Activated CD4-positive, alpha-beta memory T cell treated with anti-CD3 and anti-CD28 coated beads for 36 hours (primary cell): ENCODE measurements at places on chromosomes 7 and 10. TPM values are rescaled to one million over a fixed set of nuclear protein-coding genes. Genes with fewer than 3 reads are reported as not detected.

Gene SPDYE6
- total RNA-seq = not detected

Gene ZNF485
- 4.1 TPM for total RNA-seq

Gene C10orf143
- total RNA-seq = 2.5 TPM

Gene FAM171A1
- 3.3 TPM for total RNA-seq

GRCh38 chr7:130961128-130961601, 227.2 kb upstream of the KLF14 start:
- H3K4me1 ChIP-seq = peaks cover 43% of the 10 kb centered on the region
- H3K4me3 ChIP-seq = peak overlapping the region; percentile 84
- H3K27me3 ChIP-seq = peaks cover 6% of the 10 kb centered on the region
- peak; percentile 93 for DNase-seq

DNA sequence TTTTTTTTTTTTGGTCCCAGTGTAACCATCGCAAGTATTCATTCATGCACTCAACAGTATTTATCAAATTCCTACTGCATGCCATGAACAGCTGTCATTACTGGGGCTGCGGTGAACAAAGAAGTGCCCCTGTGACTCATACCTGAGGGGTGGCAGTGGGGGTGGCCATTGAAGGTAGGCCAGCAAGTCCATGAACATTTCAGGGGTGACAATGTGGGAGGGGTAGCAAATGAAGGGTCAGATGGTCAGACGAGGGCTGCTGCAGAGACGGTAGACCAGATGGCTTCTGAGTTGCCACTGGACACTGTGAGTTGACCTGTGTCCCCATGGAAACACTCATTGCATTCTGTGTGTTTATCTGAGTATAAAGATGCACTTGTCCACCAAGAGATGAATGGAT, 92.5 kb upstream of the PITRM1 start:
- H3K27me3 ChIP-seq = peaks cover 16% of the 10 kb centered on the region
- H3K4me1 ChIP-seq = peaks cover 2% of the 10 kb centered on the region
- H3K36me3 ChIP-seq = no peaks in the 10 kb centered on the region
- DNase-seq = no peak
- no peak overlapping the region for H3K4me3 ChIP-seq
- no peak overlapping the region for H3K27ac ChIP-seq

DNA sequence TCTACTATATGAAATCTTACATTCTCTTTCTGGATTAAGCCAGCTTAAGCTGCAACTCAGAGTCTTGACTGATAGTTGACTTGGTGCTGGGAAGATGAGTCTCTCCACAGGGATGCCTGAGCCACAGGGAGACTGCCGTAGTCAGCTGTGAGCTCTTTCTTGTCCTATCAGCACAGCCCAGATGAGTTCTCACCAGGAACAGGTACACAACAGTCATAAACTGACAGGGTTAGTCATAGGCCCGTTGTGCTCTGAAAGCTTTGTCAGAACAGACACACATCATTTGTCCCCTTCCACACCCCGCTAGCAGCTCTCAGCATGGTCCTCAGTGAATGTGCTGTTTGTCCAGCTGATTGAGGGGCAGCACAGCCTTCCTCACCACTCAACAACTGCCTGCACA, 221.6 kb downstream of the RPS24 start:
- H3K27me3 ChIP-seq = no peaks in the 10 kb centered on the region
- H3K36me3 ChIP-seq = no peaks in the 10 kb centered on the region
- no peak overlapping the region for H3K4me3 ChIP-seq

DNA sequence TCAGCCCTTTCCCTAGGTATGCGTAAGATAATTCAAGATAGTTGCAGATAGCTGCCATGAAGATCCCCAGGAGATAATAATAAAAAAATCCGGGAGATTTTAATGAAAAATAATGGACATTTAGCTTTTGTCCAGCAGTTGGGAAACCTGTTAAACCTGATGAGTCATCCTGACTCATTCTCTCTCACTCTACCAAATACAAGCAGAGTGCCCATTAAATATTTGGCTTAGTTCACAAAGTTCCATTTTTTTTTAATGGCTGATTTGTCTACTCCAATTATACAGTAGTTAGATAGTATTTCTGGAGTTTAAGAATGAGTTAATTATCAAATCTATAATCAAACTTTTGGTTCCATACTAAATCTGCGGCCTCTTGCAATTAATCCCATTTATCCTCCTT, 2.1 kb upstream of the SHTN1 start:
- H3K36me3 ChIP-seq = no peaks in the 10 kb centered on the region
- no peak overlapping the region for H3K4me3 ChIP-seq
- peaks cover 26% of the 10 kb centered on the region for H3K27me3 ChIP-seq
- no peak overlapping the region for H3K27ac ChIP-seq
- no peaks in the 10 kb centered on the region for H3K4me1 ChIP-seq
- DNase-seq = no peak

GRCh38 chr10:117647306-117647705, 104.8 kb downstream of the EMX2 start:
- H3K36me3 ChIP-seq = no peaks in the 10 kb centered on the region
- no peak overlapping the region for H3K4me3 ChIP-seq

GRCh38 chr10:7819121-7819460, 786 bp downstream of the TAF3 start:
- H3K4me1 ChIP-seq = peaks cover 36% of the 10 kb centered on the region
- peak overlapping the region; percentile 98 for H3K4me3 ChIP-seq
- DNase-seq = peak; percentile 58
- H3K27me3 ChIP-seq = peaks cover 2% of the 10 kb centered on the region
- peak overlapping the region; percentile 70 for H3K27ac ChIP-seq

- no peak for DNase-seq
- H3K27me3 ChIP-seq = no peaks in the 10 kb centered on the region
- peaks cover 11% of the 10 kb centered on the region for H3K4me1 ChIP-seq
- peaks cover 28% of the 10 kb centered on the region for H3K36me3 ChIP-seq
- H3K27ac ChIP-seq = no peak overlapping the region
- H3K4me3 ChIP-seq = no peak overlapping the region
These were observed 5.9 kb downstream of the MGMT start for GRCh38 chr10:129472696-129473555.

- H3K36me3 ChIP-seq = no peaks in the 10 kb centered on the region
- H3K27me3 ChIP-seq = peaks cover 2% of the 10 kb centered on the region
- no peak overlapping the region for H3K27ac ChIP-seq
- peaks cover 54% of the 10 kb centered on the region for H3K4me1 ChIP-seq
- no peak for DNase-seq
These were observed 131.4 kb upstream of the MDFIC start for GRCh38 chr7:114790521-114790920.

DNA sequence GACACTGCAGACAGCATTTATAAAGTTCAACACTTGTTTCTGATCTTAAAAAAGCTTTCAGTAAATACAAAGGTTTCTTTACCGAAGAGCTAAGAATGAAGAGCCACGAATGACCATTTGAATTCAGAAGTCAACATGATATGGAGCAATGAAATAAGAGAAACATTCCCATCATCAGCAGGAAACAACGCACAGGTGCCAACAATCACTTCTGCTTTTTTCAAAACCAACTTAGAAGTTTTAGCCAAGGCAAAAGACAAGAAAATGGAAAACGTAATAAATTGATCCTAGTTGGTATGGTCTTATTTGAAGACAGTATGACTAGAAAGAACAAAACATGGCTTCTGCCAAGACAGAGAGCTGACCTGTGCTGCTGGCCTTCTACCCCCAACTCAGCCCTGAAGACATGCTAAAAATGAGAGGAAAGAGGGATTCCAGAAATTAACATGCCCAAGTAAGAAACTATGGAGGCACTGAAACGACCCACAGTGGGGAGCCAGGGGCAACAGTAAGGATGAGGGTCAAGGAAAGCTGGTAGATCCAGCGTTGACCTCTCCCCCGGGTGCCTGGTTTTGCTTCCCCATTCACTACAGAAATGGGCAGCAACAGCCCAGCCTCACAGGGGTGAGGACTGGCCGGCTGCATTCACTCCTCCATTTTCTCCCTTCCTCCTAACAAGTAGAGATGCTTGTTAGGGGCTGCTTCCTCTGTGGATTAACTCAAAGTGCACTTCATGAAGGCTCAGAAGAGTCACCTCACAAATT, 30.1 kb downstream of the VPS41 start:
- no peaks in the 10 kb centered on the region for H3K27me3 ChIP-seq
- H3K36me3 ChIP-seq = peaks cover 20% of the 10 kb centered on the region
- peaks cover 41% of the 10 kb centered on the region for H3K4me1 ChIP-seq
- H3K27ac ChIP-seq = no peak overlapping the region
- H3K4me3 ChIP-seq = no peak overlapping the region

DNA sequence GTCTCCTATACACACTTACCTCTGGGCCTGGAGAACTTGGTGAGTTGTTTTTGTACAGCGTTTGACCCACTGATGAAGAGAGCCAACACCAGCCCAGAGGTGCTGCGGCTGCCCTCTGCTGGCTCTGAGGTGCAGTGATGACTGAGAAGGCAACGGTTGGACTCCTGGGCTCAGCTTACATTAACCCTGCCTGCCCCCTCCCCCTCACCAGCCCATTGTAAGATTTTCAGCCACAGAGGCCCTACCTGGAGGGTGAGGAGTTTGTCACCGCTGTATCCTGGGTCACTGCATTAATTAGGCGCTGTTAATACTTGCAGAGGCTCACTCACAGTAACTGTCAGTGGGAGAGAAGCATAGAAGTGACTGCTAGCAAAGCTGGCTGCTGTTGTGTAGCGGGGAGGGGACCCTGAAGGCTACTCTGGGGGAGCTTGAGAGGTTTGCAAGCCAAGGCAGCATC, 19.0 kb upstream of the ANKRD2 start:
- no peaks in the 10 kb centered on the region for H3K36me3 ChIP-seq
- no peaks in the 10 kb centered on the region for H3K27me3 ChIP-seq
- DNase-seq = peak; percentile 75

DNA sequence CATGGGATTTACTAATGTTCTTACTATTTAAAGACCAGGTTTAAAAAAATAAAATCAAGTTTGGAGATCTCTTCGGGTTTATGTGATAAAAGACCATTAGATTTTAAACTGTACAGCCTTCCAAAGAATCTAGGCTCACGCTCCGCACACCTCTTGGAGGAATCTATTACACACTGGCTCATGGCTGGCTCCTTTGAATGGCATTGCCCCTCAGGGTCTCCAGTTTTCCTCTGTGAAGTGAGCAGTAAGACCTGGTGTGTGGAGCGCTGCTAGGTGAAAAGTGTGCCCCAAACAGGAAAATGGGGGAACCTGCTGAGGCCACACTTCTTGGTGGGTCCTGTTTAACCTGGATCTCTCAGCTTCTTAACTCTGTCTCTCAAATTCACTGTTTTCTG, 142.3 kb downstream of the KAT6B start:
- H3K27me3 ChIP-seq = no peaks in the 10 kb centered on the region
- no peak overlapping the region for H3K27ac ChIP-seq
- H3K4me1 ChIP-seq = peaks cover 30% of the 10 kb centered on the region
- no peak overlapping the region for H3K4me3 ChIP-seq
- H3K36me3 ChIP-seq = peaks cover 3% of the 10 kb centered on the region

GRCh38 chr7:50632561-50633413, 67.6 kb upstream of the DDC start:
- no peak overlapping the region for H3K4me3 ChIP-seq
- no peak overlapping the region for H3K27ac ChIP-seq
- H3K36me3 ChIP-seq = no peaks in the 10 kb centered on the region

GRCh38 chr7:106029451-106029850, 66.4 kb downstream of the CDHR3 start:
- H3K4me1 ChIP-seq = peaks cover 3% of the 10 kb centered on the region
- H3K27me3 ChIP-seq = no peaks in the 10 kb centered on the region
- no peak for DNase-seq
- H3K4me3 ChIP-seq = no peak overlapping the region
- H3K36me3 ChIP-seq = no peaks in the 10 kb centered on the region

DNA sequence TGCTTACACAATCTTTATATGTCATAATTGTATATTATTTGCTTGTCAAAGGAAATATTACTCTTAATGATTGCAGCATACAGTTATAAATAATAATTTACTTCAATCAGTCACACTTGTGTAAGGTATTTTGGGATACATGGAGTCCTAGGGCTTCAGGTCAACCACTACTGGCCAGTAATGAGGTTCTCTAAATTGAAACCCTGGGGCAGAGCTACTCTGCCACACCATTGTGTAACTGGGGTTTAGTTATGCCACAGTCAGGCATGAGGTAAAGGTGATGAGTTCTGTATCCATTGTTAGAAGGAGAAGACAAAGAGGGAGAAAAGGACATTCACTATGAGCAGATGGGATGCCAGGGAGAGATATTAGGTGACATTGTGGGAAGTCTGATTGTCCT, 117.4 kb downstream of the RNLS start:
- H3K27ac ChIP-seq = no peak overlapping the region
- H3K4me1 ChIP-seq = no peaks in the 10 kb centered on the region
- no peaks in the 10 kb centered on the region for H3K36me3 ChIP-seq

- no peaks in the 10 kb centered on the region for H3K4me1 ChIP-seq
- H3K4me3 ChIP-seq = no peak overlapping the region
- DNase-seq = no peak
- H3K27ac ChIP-seq = no peak overlapping the region
These were observed 167.8 kb downstream of the CCDC71L start for GRCh38 chr7:106493041-106493731.

DNA sequence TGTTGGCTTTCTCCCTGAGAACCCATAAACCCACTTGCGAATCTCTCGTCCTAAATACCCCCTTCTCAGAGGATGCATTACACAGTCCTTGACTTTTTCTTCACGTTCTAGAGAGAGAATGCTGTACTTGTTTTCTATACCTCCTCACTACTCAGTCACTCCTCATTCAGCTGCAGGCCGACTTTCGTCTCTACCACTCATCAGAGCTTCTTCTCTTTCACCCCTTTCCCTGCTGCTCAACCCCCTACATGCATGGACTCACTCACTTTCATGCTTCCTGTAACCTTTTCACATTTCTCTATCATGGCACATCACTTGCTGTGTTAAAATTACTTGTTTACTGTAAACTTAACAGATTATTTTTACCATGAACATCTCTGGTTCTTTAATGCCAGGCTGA, 19.8 kb downstream of the MDFIC start:
- no peak for DNase-seq
- no peak overlapping the region for H3K4me3 ChIP-seq
- peak overlapping the region; percentile 0 for H3K27ac ChIP-seq
- peaks cover 81% of the 10 kb centered on the region for H3K4me1 ChIP-seq

DNA sequence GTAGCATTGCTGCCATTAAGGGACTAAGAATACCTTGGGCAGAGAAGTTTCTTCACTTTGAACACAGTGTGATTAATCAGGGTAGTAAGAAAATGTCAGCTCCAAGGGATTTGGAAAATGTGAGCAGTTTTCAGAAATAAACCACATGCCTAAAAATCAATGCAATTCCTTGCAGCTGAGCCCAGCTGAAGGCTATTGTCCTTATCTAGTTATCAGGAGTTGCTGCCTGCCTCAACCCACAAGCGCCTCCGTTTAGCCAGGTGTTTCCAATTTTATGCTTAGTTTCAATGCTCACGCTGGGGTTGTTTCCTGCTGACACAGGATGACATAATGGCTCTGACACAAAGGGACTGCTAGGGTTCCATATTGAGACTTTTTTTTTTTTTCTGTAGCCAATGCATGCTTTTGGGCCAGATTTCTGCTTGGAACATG, 132.3 kb upstream of the ANK3 start:
- peaks cover 8% of the 10 kb centered on the region for H3K36me3 ChIP-seq
- H3K27ac ChIP-seq = no peak overlapping the region
- peak; percentile 13 for DNase-seq
- H3K4me3 ChIP-seq = no peak overlapping the region
- no peaks in the 10 kb centered on the region for H3K27me3 ChIP-seq
